Hepatic stellate cell (primary cell): ENCODE measurements at places on chromosomes 13 and 19.

- no peak for DNase-seq
Observed at GRCh38 chr13:108425056-108425455, 155.5 kb downstream of the TNFSF13B start.

- DNase-seq, result no peak
Observed at GRCh38 chr19:38686530-38686888, 39.1 kb downstream of the ACTN4 start.

DNA sequence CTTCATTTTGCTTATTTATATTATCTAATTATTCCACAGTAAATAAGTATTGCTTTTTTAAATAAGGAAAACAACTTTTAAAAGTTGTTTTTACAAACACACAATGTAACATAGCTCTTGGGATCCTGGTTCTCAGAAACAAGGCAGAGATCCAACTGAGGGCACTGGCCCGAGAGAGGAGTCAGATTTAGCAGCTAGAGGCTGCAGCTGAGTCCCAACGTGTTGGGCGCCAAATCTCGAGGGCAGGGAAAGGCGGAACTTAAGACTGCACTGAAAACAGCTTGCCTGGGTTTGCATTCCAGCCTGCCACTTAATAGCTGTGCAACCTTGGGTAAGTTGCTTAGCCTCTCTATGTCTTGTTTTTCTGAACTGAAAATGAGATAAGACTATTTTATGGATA lies 16.4 kb upstream of the WASF3 start:
- DNase-seq, result no peak

- peak; percentile 83 for DNase-seq
Observed at GRCh38 chr19:8571006-8571411, 6.2 kb downstream of the MYO1F start.

- DNase-seq, result no peak
Observed at GRCh38 chr19:46036744-46037128, 4.1 kb downstream of the IGFL4 start.
